Activated T-cell treated with anti-CD3 and anti-CD28 coated beads for 48 hours (primary cell): ENCODE measurements at places on chromosomes 2 and 18.

DNA sequence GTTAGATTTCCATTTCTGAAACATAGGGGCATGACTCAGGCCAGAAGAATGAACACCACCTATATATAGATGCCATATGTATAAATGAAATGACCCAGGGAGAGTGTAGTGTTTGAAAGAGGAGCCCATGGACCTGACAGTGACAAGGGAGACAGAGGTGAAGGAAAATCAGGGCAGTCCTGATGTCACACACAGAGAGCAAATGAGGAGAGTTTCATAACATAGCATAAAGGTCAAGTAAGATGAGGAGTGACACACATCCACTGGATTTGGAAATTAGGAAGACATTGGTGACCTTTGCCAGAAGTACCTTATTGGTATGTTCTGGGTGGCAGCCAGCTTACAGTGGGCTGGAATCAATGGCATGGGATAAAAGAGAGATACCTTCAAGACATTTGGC, 276.7 kb downstream of the ZNF385B start:
- DNase-seq, result no peak

- DNase-seq, result no peak
These were observed 32.2 kb upstream of the LPIN2 start for GRCh38 chr18:3044931-3045698.

GRCh38 chr2:60945341-60945740, 64.0 kb downstream of the REL start:
- DNase-seq, result no peak

DNA sequence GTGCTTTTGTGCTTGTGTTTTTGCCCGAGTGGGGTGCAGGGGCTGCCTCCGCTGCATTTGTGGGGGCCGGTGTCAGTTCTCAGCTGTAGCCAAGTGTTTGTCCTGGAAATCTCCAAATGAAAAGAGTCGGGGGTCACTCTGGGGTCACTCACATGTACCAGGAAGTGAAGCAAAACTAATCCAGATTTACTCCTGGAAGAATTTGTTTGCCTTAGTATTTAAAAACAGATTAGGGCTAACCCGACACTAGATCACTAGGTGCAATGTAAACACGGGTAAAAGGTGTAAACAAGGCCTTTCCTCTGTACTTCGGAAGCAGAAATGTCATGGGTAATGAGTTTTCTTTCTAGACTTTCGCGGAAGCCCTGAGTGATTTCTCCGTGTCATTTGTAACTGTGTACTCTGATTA, 50.3 kb downstream of the GBX2 start:
- DNase-seq, result no peak

- no peak for DNase-seq
These were observed 342.1 kb downstream of the SLC4A3 start for GRCh38 chr2:219969508-219969907.

- DNase-seq, result no peak
These were observed 276.9 kb downstream of the PTPRM start for GRCh38 chr18:7844017-7844416.

DNA sequence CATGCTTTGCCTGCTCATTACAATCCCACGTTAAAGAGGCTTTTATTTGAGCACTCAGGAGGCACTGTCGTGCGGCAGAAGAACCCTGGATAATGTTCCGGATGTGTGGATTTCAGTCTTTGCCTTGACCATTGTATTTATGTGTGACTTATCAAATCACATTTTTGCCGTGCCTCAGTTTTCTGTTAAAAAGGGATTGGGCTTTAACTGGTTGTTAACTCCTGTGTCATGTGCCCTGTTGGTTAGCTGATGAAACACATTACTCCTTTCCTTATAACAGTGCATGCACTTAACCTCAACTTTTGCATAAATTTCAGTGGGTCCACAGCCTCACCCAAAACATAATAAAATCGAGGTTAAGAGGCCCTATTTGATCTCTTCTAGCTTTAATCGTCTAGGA, 52.7 kb downstream of the NAB1 start:
- no peak for DNase-seq

DNA sequence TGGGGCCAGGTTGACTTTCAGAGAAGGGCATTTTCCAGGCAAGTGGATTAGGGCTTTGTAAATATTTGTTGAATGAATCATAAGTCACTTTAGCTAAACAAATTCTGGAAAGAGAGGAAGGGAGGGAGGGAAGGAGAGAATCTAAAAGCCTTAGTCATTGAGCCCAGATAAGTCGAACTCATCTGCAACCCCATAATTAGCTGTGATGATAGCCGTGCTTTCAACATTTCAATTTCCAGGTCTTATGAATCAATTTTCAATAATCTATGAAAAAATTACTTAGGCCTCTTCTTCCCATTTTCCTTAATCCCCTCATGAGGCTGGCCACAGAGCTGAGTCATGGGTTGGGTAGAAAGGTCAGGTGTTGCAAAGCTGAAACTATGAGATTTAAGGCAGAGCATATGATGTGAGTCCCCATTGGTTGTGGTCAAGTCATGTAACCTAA, 111.9 kb upstream of the MAPRE2 start:
- no peak for DNase-seq

DNA sequence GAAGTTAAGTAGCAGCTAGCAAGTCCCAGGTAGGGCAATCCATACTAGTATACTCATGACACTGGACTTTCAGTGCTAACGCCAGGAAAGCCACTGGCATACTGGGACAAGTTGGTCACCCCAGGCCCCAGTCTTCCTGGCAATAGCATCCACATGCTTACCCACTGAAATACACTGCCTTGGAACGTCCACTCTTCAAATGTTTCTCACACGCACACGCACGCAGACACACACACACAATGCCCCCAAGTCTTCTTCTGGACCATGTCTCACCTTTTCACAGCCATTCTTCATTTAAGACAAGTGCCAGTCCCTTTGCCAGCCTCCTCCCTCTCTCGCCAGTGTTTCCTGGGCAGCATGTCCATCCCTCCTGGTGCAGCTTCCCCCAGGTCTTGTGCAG, 8.7 kb upstream of the TEX261 start:
- no peak for DNase-seq

GRCh38 chr2:55330541-55331297, 61.7 kb upstream of the MTIF2 start:
- no peak for DNase-seq

DNA sequence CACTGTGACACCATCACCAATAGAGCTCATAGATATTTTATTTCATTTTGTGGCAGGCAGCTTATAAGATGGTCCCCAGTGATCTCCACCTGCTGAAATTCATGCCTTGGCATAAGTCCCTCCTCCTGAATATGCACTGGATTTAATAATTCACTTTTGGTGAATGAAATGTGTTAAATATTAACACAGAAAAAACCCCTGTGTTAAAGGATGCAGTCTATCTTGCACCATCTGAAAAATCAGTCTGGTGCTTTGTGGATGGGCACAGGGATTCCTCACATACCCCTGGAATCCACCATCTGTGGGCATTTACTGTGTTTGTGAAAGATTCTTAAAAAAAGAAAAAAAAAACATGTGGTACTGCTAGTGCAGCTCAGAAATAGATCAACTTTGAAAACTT, 26.1 kb upstream of the WIPF1 start:
- DNase-seq, result no peak

DNA sequence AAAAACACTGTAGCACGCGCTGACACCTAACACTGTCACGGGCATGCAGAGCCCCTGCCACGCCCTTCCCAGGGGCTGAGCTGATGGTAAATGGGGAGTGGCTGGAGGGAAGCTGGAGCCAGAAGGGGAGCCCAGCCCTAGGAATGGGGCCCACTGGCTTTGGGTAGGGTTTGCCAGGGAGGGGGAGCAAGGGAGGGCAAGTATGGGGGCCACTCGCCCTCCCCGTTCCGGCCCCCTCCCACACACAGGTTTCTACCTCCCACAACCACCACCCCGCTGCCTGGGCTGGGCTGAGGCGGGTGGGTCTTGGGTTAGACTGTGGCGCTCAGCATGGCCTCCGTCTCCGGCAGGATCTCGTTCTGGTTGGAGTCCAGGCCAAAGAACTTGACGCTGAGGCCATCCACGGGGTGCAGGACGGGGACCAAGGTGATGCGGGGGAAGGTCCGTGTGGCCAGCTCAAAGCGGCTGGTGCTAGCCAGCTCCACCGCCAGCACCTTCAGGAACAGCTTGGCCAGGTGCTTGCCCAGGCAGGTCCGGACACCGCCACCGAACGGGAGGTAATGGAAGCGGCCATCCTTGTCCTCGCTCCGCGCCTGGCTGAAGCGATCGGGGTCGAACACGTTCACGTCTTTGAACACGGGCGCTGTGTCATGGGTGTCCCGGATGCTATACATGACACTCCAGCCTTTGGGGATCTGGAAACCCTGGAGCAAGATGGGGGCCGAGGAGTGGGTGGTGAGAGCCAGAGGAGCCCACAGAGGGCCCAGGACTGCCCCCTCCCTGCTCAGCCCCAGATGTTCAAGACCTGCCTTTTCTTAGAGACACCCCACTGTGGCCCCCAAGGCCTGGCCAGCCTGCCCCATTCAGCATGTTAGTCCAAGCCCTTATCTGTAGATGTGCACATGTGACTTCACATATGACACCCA, 15.5 kb downstream of the CYP26B1 start:
- DNase-seq, result no peak

- DNase-seq, result no peak
These were observed 299.6 kb upstream of the FANCL start for GRCh38 chr2:58540681-58541080.

DNA sequence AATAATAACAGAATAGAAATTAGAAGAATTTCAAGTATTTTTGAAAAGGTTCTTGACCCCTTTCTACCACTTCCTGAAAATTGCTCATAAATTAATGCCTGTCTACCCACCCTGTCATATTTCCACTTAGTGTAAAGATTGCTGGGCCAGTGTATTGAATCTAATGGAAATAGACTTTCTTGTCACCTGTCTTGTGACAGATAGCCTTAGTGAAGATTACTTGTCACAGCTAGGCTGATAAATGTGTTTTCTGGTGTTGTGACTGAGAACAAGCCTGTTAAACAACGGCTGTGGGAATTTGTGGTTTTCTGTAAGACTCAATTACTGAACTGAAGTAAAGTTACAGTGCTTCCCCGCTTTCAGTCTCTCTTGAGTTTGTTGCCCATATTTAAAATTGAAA, 37.0 kb downstream of the PIK3C3 start:
- no peak for DNase-seq
